ENCODE measurements at places on chromosomes 13 and 19.

GRCh38 chr19:13441810-13442512 is 64.3 kb downstream of the CACNA1A start:
- no peak for DNase-seq

DNA sequence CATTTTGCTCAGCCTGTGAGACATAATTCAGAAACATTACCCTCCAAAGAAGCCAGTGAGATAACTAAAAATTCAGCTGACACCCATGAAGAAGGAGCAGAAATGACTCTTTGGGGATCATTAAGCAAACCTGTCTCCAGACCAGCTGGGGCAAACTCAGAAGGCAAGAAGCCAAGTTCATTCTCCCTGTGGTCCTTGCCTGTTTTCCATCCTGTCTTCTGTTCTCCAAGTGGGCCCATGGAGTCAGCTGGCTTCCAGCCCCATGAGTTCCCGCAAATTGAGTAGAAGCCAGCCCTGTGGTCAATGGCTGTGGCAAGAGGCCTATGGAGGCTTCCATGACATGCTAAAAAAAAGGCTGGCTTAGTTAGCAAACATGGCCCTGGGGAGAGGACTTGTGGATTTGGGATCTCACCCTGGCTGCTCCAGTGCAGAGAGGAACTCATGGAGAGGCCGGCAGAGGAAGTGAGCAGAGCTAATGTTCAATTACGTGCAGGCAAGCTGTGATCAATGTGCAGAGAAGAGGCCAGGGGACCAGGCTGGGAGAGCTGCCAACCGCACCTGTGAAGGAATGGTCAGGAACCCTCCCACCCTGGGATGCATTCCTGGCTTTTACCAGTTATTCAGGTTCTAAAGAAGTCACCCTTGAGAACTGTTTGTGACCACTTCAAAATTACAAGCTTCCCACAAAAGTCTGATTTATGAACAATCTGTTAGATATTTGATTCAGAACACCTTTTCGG is 229.1 kb downstream of the TSHZ3 start:
- DNase-seq: no peak

GRCh38 chr19:40576585-40577451 is at the start of gene SHKBP1:
SHKBP1 (plus strand) TSS chr19:40576873; CDS start chr19:40576900, 27 bp downstream.
- DNase-seq: peak; percentile 83

GRCh38 chr13:36421447-36421846 is 10.8 kb upstream of the CCNA1 start:
- DNase-seq: no peak

- no peak for DNase-seq
These were observed 640.1 kb upstream of the KLF12 start for GRCh38 chr13:74774264-74774663.

DNA sequence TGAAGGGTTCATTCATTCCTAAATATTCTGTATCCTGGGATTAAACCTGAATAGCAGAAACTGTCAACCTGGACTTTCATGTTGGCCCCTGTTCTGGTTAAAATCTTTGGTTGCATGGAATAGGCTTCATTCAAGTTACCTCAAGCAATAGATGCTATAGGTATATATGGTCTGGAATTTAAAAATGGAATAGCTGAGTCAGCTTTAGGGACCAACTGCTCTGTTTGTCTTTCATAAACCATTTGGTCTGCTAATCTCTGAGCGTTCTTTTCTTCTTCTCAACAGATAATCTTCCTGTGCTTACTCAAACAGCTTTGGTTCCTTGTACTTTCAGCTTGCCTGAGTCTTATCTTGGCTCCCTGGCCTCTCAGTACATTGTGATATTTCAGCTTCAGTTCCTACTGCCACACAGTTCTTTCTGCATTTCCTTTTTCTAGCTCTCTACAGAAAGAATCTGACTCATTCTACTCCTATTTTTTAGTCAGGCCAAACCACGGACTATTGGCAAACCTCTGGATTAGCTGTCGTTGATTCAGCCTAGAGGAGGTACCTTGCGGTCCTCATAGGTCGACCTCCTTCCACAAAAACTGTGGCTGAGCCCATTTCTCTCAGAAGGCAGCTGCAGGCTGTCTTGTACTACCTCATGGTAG is 35.9 kb upstream of the MAB21L1 start:
- peak; percentile 65 for DNase-seq

DNA sequence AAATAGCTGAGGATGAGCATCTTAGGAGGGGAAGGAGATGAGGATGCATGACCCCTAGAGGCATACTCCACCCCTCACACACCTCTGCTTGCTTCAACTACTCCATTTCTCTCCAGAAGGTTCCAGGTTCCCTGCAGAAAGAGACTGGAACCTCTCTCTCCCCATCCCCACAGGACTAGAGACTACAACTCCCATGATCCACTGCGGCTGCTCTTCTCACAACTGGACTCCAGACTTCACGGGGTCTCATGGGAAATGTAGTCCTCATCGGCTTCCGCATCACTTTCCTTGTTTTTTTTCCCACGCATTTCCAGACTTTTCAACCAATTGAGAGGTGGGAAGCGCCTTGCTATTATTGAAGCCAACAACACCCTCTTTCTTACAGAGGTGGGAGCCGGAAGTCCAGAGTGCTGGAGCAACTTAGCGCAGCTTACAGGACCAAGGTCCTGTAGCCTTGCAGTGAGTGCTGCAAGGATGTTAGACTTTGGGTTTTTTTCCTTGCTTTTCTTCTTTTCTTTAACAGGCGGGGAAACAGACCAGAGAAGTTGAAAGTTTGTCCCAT is 13.9 kb upstream of the CACNG6 start:
- peak; percentile 68 for DNase-seq

- peak; percentile 51 for DNase-seq
These were observed 479.2 kb upstream of the NBEA start for GRCh38 chr13:34462843-34463242.

DNA sequence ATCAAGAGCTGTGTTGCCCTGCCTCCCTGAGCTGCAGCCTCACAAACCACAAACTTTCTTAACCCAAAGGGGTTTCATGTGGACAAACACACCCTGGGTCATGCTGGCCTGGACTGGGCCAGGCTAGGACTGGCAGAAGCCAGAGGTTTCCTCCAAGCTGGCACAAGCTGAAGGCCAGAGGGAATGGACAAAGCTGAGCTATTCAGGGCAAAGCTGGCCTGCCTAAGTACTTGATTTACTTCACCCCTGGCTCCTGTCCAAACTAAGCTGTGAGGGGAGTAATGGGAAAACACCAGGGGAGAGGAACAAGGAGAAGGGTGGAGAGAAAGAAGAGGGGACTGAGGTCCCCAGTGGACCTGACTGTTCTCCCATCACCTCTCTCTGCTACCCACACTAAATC is 6.2 kb downstream of the CPAMD8 start:
- no peak for DNase-seq

- DNase-seq: peak; percentile 69
These were observed 165.4 kb downstream of the FLT1 start for GRCh38 chr13:28329395-28330158.

DNA sequence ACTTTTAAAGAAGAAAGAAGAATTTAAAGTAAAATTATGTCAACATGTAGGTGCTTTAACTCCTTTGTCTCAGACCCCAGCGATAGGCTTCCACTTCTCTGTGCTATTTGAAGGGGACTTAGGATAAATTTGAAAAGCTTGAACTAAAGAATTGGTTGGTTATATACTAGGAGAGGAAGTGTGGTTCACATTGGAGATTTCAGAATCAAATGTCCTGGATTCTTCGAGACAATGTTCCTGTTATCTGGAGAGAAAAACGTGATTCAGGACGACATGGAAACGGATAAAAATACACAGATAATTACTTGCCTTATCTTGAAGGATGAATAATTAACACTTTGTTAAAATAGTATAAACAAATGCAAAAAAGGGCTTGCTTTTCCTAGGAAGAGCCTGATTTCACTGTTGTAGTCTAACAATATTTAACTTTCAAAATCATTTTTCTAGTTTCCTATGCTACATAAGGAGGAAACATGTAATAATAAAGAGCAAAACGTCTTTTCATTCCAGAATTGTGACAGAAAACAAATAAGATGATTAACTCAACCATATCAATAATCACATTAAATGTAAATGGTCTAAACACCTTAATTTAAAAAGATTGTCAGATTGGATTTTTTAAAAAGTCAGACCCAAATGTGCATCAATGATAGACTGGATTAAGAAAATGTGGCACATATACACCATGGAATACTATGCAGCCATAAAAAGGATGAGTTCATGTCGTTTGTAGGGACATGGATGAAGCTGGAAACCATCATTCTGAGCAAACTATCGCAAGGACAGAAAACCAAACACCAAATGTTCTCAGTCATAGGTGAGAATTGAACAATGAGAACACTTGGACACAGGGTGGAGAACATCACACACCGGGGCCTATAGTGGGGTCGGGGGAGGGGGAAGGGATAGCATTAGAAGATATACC is 724 bp upstream of the ZNF780A start:
- no peak for DNase-seq

DNA sequence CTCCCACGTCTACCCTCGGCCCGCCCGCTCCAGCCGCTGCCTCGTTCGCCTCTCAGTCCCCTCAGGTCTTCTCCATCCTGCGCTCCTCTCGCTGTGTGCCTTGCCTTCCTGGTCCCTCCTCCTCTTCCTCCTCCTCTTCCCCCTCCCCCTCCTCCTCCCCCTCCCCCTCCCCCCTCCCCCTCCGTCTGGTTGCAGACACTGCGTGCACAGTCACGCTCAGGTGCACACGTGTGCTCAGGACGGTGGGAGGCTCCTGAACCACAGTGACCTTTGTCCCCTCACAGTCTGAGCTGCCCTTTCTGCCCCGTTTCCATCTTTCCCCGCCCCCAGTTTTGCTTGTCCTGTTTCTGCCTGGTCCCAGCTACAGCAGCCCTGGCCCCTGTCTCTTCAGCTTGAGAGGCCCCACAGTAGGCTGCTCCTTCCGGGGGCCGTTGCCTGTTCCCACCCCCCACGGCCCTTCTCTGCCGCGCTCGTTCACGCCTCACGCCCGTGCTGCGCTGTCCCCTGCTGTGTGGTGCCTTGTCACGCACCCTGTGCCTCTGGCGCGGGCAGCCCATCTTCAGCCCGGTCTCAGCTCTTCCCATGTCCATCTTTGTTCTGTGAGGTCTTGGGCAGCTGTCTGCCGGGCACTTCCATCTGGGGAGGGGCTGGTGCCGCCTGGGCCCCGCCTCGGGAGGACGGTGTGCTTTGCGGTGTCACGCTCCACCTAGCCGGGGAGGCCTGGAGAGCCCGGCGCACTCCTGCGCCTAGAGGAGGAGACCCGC is 13.8 kb upstream of the RPS15 start:
- no peak for DNase-seq

GRCh38 chr13:21996049-21996448 is 325.2 kb downstream of the FGF9 start:
- no peak for DNase-seq

DNA sequence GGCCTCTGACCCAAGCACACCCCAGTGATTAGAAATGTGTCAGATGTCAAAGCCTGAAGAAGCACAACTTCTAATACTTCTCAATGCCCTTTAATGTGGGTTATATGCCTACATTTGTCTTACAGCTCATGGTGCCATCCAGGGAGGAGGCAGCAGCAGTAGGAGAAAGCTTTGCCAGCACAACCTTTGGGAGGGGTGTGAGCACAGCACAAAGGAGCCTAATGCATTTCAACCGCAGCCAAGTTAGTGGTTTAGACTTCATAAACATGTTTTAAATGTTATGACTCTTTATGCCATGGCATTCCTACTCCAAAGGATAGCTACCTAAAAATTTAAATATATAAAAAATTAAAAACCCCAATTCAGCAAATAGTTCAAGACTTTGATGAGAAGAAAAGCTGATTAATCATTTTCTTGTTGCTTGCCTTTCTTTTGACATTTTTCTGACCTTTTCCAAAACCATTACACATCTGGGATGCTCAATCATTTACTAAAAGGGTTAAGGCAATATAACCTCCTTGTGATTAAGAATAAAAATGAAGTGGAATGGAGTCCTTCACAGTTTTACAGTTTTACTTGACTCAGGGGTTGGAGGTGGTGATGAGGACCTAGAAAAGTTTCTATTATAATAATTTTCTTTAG is 142.7 kb downstream of the DLEU7 start:
- peak; percentile 46 for DNase-seq

DNA sequence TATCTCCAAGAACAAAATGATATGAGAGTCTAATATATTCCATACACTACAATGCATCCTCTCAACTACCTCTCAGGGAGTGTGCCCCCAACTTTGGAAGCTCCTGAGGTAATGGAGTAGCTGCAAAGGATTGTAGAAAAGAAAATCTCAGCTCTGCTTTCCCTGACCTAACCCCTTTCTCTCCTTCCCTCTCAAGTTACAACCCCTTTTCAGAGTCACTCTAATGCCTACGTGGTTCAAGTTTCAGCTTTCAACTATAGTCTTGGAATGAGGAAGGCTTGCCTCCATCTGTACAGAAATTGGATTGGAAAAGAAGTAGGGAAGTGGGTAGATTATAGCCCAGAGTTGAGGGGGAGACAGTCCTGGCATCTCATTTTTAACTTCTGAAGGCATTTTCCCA is 256.0 kb downstream of the PCDH9 start:
- no peak for DNase-seq

GRCh38 chr19:17309965-17310461 is 650 bp downstream of the DDA1 start:
- DNase-seq: no peak

DNA sequence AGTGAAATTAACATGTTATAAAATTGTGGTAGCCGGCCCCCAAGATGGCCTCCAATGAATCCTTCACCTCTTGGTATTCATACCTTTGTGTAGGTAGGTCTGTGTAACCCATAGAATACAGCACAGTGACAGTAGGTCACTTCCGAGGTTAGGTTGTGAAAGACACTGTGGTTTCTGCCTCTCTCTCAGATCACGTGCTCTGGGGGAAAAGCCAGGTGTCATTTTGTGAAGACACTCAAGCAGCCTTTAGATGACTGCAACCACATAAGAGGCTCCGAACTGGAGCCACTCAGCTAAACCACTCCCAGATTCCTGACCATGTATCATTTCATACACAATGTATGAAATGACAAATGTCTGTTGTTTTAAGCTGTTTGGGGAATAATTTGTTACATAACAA is 9.8 kb upstream of the USPL1 start:
- no peak for DNase-seq

DNA sequence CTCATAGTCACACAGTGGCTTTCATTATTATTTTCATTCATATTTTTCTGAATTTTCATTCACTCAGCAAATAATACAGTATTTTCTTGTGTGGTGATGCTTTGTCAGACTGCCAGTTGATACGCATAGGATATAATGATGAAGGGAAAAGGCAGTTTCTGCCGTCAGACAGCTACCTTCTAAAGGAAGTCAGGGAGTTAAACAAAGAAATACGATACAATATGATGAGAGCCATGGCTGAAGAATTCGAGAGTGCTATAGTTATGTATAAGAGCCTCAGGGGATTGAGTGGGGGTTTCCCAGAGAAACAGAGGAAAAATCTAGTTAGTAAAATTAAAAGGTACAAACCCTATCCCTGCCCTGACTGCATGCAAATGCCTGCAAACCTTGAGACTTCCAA is 479.1 kb downstream of the OLFM4 start:
- DNase-seq: no peak

- DNase-seq: no peak
These were observed 250.1 kb downstream of the VWA8 start for GRCh38 chr13:41710771-41711170.

DNA sequence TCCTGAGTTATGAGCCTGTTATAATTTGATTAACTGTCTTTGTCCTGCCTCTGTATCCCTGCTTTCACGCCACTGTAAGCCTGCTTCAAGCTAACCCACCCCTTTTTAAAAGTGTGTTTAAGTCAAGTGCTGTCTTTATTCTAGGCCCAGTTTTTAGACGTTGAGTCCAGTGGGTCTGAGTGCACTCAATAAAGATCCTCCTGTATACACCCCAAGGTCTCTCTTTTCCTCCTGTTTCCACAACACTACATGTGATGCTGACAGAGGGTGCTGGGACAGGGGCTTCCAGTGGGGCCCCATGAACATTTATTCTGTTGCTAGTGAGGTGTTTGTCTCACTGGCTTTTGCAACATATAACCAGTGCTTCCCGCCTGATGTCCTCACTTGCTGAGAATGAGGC is 6.7 kb upstream of the F2RL3 start:
- DNase-seq: no peak

- DNase-seq: no peak
These were observed 36.2 kb downstream of the SLAIN1 start for GRCh38 chr13:77733674-77734073.
